NCI-H524 (cell line): ENCODE measurements at places on chromosomes 7 and 10.

DNA sequence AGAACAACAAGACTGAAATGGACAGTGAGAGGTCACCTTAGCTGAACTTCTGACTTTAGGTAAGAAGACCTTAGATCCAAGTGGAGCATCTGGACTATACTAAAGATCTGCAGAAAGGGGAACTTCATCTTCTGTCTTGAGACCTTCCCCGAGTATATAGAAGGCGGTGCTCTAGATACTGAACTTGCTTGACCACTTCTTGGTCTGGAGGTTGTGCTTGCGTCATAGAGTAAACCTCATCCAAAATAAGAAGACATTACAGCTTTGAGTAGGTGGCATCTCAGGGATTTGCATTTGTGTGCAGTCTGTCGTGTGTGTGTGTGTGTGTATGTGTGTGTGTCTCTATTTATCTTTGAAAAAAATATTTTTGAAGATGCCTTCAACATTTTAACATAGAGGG, 157.5 kb downstream of the CHN2 start:
- DNase-seq: no peak

DNA sequence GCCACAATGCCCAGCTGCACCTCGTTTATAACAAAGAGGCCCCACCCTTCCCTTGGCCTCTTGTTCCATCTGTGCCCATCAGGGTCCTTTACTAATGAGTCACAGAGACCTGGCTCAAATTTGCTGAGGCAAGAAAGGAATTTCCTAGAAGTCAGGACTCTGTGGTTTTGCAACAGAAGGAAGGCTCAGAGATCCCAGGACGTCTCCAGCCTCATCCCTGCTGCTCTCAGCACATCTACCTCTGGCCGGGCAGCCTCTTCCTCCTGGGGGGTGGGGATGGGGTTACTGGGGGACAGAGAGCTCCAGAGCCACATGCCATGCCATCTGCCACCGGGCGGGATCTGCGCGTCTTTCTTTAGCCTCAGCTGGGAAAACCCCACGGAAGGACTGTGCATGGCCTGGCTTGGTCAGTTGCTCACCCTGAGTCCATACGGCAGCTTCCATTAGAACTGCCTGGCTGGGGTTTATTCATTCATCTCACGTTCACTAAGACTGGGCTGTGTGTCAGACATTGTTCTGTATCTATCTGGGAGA, 41.9 kb upstream of the PSMG3 start:
- DNase-seq: peak; percentile 96

DNA sequence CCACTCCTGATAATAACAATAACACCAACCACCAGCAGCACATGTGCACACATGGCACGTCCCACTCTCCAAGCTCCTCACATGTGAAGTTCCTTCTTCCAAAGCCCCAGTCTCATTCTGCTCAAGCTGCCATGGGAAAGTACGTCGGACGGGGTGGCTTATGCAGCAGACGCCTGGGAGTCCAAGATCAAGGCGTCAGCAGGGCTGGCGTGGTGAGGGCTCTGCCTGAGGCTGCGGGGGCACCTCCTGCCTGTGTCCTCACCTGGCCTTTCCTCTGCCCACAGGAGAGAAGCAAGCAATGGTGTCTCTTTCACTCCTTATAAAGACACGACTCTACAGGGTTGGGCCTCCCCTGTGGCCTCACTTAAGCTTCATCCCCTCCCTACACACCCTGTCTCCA, 68.8 kb upstream of the INSIG1 start:
- no peak for DNase-seq

DNA sequence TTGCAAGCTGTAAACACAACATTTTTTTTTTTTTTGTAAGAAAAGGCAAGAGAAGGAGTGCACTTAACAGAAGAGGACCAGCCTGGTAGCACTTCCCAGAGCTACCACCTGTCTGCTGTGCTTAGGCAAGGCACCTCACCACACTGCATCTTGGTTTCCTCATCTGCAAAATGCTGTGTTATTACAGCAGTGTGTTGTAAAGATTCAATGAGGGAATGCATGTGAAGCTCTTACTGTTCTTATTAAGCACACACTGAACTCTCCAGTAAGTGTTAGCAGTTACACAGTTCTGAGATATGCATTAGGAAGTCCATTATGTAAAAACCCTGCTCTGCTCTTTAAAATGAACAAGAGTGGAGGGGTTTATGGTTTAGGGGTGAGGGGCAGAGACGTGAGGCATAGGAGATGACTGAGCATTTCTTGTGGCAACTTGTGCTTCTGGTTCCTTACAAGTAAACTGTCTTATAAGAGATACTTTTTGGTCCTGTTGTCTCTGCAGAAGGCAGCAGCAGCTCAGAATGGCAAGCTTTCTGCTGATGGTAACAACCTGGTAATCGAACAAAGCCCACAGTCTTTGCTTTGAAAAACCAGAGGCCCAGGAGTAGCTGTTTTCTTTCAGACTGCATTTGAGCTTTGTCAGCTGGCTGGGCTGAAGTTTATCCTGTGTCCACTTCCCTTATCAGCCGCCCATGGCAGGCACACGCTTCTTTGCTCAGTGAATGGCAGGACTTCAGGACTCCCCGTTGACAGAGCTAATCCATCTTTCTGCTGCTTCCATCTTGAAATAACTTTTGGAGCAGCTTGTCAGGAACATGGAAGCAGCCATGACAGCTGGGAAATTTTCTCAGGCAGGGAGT, 98.8 kb upstream of the BMPER start:
- DNase-seq: no peak

GRCh38 chr10:78774614-78774998, 294.2 kb upstream of the ZMIZ1 start:
- no peak for DNase-seq

DNA sequence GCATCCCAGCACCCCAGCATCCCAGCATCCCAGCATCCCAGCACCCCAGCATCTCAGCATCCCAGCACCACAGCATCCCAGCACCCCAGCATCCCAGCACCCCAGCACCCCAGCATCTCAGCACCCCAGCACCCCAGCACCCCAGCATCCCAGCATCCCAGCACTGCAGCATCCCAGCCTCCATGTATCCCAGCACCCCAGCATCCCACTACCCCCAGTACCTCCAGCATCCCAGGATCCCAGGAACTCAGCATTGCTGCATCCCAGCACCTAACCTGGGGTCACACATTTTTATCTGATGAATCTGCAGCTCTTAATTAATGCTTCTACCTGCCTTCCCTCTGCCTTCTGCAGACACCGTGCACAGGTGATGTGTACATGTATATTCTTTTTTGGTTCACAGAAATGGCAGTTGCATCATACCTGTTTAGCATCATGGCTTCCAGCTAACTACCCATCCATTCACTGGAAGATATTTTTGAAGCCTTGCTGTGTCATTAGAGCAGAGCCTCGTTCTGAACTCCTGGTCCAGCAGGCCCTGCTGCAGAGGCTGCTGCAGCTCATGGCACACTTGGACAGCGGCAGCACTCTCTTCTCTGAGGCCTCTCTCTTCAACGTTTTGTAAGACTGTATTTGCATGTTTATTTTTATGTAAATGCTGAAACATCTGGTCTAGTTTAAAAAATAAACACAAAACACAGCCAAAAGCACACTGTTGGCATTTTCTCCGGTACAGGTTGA, 4.6 kb upstream of the CFAP46 start:
- no peak for DNase-seq

- no peak for DNase-seq
These were observed 69.0 kb downstream of the TNRC18 start for GRCh38 chr7:5354460-5355232.

GRCh38 chr7:75968561-75969001, 25.8 kb downstream of the TMEM120A start:
- DNase-seq: no peak

DNA sequence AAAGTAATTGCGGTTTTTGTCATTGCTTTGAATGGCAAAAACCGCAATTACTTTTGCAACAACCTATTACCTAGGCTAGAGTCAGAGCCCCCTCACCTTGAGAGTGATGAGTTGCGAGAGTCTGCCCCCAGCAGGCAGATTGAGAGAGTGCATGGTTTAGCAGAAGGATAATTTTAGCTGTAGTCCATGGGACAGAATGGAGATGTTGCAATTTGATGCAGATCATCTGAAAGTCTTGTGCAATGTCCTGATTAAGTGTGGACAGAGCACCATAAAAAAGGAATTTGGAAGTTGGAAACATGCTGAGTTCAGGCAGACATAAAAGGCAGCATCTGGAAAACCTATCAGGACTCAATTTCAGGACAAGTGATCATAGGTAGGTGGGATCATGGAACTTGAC, 48.7 kb downstream of the GPR141 start:
- DNase-seq: peak; percentile 28

DNA sequence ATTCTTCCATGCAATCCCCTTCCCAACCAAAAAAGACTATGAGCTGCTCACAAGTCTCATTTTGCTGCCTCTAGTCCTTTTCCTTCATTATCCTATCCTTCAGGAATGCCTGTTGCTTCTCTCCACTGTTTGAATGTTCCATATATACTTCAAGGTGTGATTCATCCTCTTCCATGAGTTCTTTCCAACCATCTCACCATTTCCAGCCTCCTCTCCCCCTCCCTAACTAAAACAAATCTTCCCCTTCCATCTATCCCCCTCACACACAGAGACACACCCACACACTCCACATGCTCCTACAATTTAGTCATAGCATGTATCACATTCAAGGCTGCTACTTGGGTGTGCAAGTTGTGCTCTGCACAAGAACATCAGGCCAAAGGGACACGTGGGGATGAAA, 254.3 kb downstream of the DYNC1I1 start:
- no peak for DNase-seq

DNA sequence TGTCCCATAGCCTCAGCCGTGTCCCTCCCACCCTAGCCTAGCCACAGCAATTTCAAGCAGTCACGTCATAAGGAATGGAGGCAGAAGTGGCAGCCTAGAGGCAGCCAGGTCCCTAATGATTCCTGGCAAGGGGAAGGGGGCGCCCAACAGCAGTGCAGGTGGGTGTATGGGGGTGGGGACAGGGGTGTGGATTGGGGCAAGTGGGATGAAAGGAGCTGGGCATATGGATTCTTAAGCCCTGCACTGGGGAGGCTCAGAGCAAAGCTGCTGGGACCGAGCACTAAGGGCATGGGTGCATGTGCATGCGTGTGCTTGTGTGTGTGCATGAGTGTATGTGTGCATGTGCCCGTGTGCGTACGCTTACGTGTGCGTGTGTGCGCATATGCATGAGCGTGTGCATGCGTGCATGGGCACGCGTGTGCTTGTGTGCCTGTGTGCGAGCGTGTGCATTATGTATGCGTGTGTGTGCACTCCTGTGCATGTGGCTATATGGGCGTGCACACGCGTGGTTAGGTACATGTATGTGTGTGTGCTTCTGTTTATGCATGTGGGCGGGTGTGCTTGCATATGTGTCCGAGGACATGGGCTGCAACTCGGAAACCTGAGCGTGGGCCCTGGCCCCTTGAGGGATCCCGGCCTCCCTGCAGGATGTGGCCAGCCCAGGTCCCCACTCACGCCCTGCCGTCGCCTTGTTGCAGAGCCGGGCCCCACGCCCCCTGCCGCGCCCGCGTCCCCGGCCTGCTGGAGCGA, 34.1 kb downstream of the SH2B2 start:
- no peak for DNase-seq

DNA sequence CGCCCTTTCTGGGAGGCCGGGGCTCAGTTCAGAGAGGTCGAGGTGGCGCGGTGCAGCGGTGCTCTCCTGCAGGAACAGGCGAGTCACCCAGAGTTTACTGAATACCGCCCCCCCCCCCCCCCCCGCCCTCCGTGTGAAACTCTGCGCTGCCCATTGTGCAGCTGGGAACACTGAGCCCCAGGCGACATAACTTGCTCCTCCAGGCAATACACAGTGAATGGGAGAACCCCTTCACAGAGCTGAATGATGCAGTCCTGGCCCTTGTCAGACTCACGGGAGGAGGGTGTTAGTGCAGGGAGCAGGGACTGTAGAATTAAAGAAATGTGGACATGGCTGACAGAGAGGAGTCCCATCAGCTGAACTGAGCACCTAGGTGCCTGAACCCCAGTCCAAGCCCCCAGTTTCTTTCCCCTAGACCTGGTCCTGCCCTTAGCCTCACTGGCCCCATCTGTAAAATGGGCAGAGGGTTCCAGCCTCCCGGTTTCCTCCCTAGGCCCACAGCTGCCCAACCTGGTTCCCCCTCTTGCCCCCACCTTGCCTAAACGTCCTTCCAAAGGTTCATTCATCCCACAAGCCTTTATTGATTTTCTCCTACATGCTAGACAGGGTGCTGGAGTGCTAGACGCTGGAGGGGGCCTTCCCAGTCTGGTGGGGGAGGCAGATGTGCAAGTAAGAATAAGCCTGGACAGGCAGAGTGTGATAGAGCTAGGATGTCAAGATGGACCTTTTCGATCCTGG, 869 bp upstream of the LOXL4 start:
- DNase-seq: no peak

- DNase-seq: no peak
These were observed 125.5 kb downstream of the CLEC2L start for GRCh38 chr7:139648941-139649425.

DNA sequence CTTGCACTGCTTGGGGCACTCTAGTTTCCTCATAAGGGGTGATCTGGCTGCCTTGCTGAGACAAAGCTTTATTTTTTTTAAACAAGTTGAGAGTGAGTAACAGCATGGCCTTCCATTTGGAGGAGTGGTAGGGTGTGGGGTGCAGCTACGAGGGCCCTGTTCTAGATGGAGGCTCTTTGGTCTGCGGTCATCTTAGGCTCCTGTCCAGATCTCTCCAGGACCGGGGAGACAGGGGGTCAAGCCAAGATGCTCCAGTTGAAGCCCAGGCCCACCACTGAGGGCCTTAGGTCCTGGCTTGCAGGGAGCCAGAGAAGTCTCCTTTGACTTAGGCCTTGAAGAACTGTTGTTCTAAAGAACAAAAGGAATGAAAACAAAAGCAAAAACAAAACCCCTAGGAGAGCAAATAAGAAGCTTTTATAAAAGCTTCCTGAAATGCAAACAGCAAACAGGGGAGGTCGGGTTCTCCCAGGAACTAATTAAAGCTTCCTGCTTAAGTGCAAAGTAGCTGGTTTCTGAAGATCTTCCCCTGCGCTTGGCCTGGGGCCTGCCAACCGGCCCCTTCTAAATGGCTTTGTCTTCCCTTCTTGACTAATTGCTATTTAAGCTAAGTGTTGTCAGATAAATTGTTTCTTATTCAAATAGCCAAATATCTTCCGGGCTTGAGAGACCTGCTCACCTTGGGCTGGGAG, 259.2 kb downstream of the GLRX3 start:
- no peak for DNase-seq

- DNase-seq: peak; percentile 24
These were observed 31.8 kb downstream of the ZNF467 start for GRCh38 chr7:149741629-149742028.

GRCh38 chr10:98555021-98555619, 108.4 kb upstream of the HPS1 start:
- DNase-seq: no peak

GRCh38 chr10:80500572-80501380, 36.9 kb upstream of the SH2D4B start:
- DNase-seq: no peak

- no peak for DNase-seq
These were observed 12.2 kb upstream of the RSBN1L start for GRCh38 chr7:77684030-77684429.
